ENCODE measurements at places on chromosomes 3 and 15.

DNA sequence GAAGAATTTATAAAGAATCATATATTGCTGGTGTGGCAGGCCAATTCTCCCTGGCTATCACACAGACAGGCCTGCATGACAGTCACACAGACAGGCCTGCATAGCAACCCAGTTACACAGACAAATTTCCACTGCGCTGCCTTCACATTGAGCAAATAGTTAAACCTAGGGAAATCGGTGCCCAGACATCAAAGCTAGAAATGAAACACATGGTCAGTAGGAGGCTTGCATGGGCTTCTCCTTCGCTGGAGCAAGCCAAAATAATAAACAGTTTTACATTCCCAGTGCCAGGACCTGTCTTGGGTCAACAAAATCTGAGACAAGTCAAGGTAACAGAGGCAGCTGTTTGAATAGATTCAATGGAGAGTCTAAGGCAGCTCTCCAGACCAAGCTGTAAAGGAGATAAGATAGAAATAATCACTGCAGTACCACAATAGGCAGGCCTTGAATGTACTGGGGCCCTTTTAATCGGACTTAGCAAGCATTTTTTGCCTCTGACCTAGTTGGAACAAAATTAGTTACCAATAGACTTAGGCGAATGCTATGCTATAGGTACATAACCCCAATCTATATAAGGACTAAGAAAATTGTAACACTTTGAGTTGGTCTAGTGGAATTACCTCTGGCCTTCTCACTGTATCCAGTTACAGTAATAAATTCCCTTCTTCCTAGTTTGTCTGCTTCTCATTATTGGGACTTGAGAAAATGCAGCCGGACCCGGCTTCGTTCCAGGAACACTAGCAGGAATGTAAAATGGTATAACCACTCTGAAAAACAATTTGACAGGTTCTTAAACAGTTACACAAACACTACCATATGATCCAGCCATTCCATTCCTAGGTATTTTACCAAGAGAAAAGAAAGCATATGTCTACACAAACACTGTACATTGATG lies 274.7 kb upstream of the UBE2E2 start:
- DNase-seq: no peak

DNA sequence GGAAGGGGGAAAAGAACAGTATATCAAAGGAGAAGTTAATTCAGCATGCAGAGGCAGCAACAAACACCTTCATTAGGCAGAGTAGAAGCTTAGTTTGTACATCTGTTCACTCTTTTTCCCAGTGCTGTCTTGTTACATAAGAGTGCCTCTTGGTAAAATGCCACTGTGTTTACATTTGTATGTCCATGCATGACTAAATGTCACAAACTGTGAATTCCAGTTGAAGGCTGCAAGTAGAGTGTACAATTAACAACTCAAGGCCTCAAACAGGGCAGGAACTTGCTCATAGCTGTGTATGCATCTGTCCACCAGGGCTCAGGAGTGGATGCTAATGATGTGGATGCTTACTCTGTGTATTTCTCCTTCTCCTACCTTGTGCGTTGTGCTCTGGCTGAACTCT lies 214.2 kb upstream of the TPM1 start:
- DNase-seq: peak; percentile 12

DNA sequence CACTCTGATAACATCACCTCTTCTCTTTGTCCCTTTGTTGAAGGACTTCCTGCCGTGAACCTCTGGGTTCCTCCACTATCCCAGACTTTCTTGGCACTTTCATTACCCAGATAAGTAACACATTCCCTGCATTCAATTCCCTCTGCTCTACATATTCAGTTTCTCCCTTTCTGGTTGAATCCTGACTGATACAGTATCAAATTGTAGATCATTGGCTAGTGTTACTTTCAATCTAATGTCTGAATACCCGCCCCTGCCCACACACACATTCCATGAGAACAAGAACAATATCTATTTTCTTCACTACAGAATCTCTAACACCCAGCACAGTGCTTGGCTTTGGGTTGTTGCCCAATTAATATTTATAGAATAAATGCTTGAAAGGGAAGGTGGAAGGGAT lies 163.5 kb downstream of the ABHD5 start:
- no peak for DNase-seq

GRCh38 chr3:189824629-189825312 lies 193.6 kb downstream of the TP63 start:
- no peak for DNase-seq

GRCh38 chr3:141148770-141149169 lies 82.9 kb upstream of the PXYLP1 start:
- no peak for DNase-seq

DNA sequence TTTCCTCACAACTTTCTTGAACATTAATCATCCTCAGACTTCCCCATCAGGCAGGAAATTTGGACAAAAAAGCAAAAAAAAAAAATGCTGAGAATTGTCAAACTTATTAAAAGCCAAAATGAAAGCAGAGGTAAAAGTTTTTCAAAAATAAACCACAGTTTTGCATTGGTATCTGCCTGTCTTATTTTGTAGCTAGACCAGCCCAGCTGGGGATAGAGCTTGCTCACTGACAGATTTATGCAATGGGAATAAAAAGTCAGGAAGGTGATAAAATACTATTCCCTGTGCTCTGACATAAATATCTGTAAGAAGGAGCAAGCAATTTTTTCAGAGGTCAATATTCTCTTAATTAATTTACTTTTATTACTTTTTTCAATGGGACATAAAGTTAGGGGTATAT lies 1006.7 kb upstream of the ALCAM start:
- no peak for DNase-seq

- DNase-seq: no peak
Observed at GRCh38 chr3:170840291-170840859, 29.6 kb downstream of the RPL22L1 start.

- no peak for DNase-seq
Observed at GRCh38 chr3:13159890-13160289, 86.7 kb upstream of the IQSEC1 start.

- no peak for DNase-seq
Observed at GRCh38 chr3:156728267-156728985, 54.0 kb downstream of the TIPARP start.

- no peak for DNase-seq
Observed at GRCh38 chr3:46998121-46998851, 18.8 kb downstream of the NBEAL2 start.

DNA sequence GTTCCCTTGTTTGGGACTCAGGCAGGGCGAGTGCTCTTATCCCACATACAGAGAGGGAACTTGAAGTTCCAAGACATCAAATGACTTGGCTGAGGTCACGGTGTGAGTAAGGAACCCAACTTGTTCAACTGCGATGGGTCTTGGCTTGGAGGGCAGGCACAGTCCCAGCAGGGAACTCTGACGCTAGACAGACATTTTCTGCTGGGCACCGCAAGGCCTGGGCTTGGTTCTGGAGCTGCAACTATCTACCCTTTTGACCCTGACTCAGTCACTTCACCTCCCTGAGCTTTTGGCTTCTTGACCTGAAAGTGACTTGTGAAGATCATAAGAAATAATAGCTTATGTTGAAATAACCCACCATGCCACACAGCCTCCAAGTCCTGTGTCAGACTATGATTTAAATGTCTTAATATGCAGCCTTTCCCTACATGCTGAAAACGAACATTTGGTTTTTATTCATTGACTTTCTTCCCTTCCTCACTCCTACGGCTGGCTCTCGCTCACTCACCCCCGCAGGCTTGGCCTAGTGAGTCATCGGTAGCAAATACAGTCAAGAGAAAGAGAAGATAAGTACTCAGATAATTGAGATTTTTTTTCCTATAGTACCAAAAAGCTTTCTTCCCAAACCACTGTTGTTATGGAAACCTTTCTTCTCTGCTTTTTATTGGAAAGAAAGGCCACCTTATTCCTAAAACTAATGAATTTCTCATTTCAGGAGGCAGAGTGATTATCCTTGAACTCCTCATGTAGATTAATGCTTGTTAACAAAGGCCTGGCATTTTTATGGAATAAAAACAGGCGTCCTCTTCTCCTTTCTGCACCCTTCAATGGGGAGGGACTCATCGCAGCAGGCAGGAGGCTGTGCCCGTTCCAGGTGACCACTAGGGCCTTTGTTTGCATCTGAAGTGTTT lies 178.4 kb downstream of the ATP10A start:
- DNase-seq: no peak

GRCh38 chr15:31212326-31213080 lies 111.0 kb upstream of the TRPM1 start:
- no peak for DNase-seq

GRCh38 chr3:119294696-119295671 lies 801 bp downstream of the ARHGAP31 start:
- DNase-seq: no peak

DNA sequence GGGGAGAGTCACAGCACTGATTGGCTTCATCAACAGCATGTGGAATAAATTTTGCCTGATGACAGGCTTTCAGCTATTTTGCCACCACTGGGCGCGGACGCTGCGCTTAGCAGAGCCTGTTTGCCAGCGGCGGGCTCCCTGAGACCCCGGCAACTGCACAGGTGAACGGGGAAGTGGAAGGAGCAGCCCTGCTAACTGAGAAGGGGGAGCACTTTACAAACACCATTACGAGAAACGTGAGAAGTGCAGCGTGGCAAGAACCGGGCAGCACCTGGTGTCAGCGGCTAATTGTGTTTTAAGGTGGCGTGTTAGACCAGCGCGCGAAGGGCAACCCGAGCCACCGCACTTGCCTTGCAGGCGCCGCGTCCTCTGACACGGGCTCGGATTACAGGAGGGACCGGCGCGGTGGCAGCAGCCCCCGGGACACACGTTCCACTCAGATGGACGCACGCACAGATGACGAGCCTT lies 307.8 kb upstream of the ARRDC4 start:
- DNase-seq: no peak

GRCh38 chr3:113287111-113287802 lies 75.9 kb downstream of the BOC start:
- DNase-seq: no peak

- no peak for DNase-seq
Observed at GRCh38 chr3:129593595-129594339, 12.7 kb downstream of the PLXND1 start.

GRCh38 chr3:106004826-106005225 lies 136.0 kb upstream of the CBLB start:
- no peak for DNase-seq

DNA sequence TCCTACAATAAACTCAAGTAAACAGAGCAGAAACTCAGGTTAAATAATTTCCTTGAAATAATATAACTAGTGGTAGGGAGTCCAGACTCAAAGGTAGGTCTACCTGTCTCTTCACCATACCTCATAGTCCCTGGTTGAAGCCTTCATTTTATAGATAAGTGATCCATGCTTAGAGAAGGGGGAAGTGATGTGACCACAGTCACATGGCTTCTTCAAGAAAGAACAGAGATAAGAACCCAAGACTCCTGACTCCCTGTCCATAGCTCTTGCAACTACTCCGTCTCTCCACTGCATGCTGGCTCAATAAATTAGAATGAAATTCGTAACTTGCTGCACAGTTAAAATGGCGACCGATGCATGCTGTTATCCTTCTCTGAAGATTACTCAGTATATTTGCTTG lies 11.0 kb upstream of the C15orf61 start:
- no peak for DNase-seq

DNA sequence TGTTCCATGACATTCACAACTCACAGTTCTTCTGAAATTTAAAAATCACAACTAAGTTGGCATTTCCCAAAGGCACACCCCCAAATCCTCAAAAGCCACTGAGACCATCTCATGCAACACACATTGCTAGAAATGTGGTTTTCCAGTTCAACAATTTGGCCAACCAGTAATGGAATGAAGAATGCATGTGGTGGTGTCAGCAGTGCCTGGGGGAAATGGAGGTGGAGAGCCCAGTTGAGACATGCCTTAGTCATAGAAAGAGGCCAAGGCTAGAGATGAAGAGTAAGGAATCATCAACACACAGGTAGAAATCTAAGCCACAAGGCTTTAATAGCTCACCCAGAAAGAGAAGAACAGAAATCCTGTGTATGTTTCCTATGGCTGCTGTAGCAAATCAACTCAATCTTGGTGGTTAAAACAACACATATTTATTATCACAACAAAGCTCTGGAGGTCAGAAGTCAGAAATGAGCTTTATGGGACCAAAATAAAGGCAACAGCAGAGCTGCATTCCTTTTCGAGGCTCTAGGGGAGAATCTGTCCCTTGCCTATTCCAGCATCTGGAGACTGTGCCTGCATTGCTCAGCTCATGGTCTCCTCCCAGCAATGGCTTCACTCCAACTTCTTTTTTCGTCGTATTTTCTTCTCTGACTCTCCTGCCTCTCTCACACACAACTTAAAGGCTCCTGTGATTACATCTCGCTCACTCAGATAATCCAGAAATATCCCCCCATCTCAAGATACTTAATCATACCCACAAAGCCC lies 54.0 kb downstream of the SNTN start:
- no peak for DNase-seq

GRCh38 chr15:65258375-65259262 lies 28.1 kb downstream of the PARP16 start:
- DNase-seq: no peak

DNA sequence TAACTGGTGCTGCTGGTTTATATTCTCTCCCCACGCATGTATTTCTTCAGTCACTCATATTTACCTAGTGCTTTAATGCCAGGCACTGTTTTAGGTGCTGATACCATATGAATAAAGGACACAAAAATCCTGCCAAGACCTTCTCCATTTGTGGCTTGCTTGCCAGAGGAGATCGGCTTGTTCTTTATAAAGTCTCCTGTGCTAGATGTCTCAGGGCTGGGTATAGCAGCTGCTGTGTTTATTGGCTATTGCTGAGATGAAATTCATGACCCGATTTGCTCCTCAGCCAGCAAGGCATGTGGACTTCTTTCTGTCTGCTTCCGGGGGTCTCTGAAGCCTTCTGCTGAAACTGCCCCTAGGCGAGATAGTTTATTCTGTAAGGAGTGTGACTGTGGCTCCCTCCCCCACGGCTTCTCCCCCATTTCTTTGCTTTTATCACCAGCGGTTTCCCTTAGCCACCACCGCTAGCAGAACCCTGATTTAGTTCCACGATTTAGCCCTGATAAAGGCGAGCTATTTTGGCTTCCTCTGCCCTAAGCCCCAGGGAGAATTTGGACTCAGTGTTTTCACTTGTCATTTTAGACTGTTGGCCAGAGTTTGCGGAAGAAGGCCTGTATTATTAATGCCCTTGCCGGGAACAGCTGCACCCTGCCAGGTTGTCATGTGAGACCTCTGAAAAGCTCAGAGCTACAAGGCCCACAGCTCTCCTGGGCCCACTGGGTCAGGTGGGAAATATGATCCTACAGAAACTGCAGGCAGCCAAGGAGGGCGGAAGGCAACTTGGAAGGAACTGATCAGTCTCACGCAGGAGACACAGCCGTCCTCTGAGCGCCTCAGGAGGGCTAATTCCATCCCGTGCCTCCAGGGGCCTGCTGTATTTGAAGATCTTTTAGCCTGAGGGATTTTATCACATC lies 46.8 kb downstream of the ST6GAL1 start:
- DNase-seq: peak; percentile 71

DNA sequence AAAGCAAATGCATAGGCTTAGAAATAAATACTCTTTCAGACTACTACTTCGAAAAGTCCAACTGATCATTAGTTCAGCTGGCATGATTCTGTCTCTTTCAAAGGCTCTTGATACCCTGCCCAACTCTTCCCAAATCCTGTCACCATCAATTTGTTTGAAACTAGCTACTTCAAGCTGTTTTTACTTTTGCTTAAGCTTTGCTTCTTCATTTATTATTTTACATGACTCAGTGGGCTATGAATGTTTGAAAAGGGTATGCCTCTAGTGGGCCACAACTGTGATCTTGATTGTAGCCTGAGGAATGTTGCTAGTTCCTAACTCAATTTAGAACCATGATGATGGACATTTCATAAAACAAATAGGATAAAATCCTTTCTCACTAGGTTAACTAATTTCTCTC lies 340.8 kb downstream of the NAALADL2 start:
- DNase-seq: no peak

Measured in anterior cingulate cortex (tissue), 58 donors.